ENCODE measurements at places on chromosomes 11 and 22.

GRCh38 chr11:81772166-81772565 lies 961.5 kb downstream of the FAM181B start:
- no peak for DNase-seq

- no peak for DNase-seq
Measured at GRCh38 chr11:19380375-19380774, 139.6 kb upstream of the E2F8 start.

- no peak for DNase-seq
Measured at GRCh38 chr11:4960877-4961276, 5.4 kb upstream of the OR51A2 start.

DNA sequence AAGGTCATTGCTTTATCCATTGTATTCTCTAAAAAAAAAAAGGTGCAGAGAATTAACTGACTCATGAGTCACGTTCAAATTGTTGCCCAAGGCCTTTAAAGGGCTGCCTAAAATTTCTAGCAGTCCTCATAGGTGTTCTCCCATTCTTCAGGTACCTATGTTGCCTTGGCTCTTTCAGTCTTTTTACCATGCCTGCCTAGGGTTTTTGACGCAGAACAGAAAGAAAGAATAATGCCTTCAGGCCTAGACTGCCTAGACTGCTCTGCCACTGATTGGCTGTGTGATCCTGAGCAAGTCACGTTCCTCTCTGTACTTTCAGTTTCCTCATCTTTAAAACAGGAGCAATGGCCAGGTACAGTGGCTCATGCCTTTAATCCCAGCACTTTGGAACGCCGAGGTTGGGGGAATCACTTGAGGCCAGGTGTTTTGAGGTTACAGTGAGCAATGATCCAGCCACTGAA lies 21.5 kb downstream of the CTSC start:
- DNase-seq: no peak

GRCh38 chr22:36737776-36738175 lies 34.2 kb upstream of the CACNG2 start:
- no peak for DNase-seq

- DNase-seq: no peak
Measured at GRCh38 chr11:16612566-16613261, 125.7 kb upstream of the C11orf58 start.

GRCh38 chr11:79439886-79440570 lies 802 bp downstream of the TENM4 start:
- DNase-seq: peak; percentile 4

DNA sequence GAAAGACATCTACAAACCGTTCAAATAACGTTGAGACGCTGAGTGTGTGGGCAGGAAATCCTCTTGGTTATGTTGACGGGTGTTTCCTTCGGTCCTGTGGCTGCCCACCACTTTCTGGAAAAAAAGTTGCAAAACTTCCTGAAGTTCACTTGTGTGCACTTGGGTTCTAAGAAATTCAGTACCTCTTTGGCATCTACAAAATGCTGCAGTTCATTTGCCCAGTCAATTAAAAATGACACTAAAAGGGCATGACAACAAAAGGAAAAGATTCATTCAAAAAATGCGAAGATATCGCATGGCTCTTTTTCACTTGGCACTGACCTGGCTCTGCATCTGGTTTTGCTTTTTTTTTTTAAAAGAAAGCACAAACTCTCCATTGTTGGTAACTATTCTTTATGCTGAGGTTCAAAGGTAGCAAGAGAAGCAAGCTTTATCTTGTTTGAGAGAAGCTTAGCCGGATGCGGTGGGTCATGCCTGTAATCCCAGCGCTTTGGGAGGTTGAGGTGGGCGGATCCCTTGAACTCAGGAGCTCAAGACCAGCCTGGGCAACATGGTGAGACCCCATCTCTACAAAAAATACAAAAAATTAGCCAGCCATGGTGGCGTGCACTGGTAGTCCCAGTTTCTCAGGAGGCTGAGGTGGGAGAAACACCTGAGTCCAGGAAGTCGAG lies 10.6 kb upstream of the XBP1 start:
- no peak for DNase-seq

DNA sequence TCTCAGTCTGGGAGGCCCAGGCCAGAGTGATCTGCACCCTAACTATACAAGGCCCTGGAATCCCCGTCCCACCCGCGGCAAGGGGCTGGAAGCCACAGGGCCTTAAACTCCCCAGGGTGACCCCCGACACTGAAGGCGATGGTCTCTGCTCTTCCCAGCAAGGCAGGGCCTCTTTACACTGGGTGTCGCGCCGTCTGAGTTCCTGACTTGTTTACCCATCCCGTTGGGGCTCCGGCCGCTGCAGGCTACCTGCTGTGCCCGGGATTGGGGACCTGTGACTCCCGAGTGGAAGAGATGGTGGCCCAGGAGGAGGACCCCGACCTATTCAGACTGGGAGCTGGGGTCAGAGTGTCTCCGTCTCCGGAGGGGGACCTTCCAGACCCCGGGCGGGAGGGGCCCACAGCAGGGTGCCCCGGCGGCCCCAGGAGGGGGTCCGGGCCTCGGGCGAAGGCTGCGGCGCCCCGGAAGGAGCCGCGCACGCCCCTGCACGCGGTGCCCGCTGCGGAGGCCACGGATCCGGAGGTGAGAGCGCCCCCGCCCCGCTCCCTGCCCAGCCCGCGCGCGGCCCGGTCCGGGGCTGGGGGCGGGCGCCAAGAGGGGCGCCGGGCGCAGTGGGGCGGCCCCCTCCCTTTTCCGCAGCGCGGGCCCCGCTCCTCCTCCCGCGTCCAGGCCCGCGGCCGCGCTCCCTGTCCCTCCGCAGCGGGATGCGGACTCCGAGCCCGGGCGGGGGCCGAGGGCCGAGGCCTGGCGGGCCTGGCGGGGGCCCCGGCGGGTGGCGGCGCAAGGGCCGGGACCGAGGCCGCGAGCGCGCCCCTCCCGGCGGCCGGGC lies 560 bp upstream of the MPPED1 start:
- DNase-seq: no peak

DNA sequence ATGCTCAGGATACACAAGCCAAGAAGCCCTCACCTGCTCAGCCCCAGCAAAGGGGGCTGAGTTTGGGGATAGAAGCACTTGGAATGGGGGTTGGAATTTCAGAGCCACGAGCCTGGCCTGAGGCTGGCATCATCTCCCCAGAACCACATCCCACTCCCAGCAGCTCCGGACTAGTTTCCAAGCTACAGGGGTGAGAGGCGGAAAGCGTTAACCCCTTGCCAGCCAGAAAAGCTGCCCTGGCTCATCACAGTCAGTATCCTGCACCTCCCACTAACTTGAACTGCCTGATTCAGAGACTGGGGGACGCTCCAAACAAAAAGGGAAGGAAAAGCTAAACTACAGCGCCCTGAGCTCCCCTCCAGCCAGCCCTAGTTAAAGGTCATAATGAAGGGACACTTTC lies 19.0 kb upstream of the CHST1 start:
- DNase-seq: no peak

GRCh38 chr22:50319503-50319951 lies 7.3 kb downstream of the DENND6B start:
- DNase-seq: no peak

DNA sequence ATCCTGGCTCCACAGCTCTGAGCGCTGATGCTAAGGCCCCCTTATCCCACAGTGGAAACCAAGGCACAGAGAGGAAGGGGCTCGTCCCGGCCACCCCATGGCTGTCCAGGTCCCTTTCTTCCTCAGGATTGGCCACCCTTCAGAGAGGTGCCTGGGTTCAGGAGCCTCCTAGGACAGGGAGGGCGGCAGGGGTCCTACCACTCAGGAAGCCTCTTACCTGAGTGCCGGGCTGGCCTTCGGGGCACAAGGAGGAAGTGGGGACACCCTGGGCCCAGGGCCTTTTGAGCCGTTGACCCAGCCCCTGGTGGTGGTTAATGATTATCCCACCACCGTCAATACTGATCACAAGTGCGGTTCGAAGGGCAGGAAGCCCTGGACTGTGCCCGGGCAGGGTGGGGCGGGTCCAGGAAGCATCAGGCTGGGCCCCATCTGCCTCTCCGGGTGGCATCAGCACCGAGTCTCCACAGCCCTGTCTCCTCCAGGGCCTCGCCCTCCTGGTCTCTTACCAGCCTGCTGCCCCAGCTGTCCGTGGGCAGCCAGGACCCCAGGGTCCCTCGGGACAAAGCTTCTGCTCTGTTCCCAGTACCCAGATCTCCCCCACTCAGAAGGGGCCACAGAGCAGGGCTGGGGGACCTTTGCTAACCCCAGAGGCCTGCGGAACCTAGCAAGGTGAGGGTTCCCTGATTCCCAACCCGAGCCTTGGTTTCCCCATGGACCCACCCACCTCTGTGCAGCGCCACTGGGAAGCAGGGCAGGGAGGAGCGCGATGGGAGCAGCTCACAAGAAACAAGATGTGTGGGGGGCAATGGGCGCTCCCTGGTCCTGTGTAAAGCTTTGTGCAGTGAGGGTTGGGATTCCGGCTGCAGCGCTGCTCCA lies 15.0 kb upstream of the EHD1 start:
- DNase-seq: no peak

GRCh38 chr11:69044111-69045013 lies 4.4 kb upstream of the TPCN2 start:
- peak; percentile 27 for DNase-seq

DNA sequence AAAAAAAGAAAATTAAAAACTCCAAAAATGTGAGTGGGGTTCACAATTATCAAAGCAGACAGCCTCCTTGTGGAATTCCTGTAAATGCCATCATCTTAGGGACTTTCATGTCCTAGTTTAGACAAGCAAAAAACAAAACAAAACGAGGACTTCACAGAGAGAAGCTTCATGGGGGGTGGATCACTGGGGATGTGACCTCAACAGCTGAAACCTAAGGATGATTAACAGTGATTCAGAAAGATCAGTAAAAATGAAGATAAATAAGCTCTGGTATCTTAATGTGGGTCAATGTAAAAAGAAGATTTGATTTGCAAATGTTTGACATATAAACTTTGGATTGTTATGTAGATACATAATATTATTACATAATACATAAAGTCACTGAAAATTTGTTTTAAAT lies 8.1 kb upstream of the OR10W1 start:
- DNase-seq: no peak

DNA sequence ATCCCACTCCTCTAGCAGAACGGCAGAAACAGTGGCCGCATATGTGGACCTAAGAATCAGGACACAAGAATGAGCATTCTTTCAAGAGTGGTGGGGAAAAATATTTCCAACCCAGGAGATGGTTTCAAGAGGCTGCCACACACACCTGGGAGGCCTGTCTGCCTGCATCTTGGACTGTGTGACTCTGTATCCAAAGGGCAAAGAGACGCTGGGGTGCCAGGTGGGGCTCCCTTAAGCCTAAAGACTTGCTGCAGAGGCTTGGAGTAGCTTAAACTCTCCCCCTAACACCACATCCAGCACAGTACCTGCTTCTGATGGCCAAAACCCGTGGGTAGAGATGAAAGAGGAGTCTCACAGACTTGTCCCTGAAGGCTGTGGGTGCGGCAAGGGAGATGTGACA lies 3.5 kb downstream of the CXCR5 start:
- DNase-seq: no peak

DNA sequence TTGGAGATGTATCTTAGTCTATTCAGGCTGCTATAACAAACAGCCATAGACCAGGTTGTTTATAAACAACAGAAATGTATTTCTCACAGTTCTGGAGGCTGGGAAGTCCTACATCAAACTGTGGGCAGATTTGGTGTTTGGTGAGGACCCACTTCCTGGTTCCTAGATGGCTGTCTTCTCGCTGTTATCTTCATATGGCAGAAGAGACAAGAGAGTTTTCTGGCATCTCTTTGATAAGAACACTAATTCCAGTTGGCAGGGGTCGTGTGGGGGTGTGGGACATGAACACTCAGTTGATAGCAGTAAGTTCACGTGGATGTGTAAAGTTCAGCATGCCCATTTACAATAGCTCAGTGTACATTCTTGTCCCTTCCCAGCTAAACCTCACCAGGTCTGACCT lies 41.3 kb upstream of the HMGXB4 start:
- no peak for DNase-seq

DNA sequence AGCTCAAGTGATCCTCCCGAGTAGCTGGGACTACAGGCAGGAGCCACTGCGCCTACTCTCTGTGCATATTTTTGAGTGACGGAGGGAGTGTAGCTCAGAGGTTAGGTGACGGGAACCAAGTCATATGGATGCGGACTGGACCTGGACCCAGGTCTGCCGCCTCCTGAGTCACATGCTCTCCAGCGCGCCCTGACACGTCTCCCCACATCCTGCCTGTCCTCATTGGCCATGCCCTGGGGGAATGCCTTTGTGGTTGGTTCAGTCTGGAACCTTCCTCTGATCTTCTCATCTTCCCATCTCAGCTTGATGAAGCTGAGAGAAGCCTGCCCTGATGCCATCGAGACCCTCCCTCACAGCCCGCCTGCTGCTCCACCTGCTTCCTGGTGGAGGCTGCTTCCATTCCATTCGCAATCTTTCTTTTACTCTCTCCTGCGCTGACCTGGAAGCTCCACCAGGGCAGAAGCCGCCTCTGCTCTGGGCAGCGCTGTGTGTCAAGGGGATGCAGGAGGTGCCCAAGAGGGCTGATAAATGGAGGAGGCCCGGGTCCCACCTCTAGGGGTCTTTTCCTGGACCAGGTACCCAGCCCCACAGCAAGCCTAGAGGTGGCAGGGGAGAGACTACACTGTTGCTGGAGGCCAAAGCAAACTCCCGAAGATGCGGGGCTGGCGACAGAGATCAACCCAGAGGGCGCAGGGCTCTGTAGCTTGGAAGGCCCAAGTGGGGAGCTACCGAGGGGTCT lies 13.9 kb upstream of the BAIAP2L2 start:
- no peak for DNase-seq

- no peak for DNase-seq
Measured at GRCh38 chr22:49302150-49302460, 525.6 kb downstream of the BRD1 start.

DNA sequence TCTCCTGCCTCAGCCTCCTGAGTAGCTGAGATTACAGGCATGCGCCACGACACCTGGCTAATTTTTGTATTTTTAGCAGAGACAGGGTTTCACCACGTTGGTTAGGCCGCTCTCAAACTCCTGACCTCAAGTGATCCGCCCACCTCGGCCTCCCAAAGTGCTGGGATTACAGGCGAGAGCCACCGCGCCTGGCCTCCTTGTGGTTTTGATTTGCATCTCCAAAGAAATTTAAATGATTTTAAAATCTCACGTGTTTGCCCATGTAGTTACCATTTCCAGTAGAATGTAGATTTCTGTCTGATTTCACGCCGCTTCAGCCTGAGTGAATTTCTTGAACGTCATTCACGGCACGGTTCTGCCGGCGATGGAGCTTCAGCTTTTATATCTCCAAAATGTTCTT lies 55.8 kb downstream of the IGF2 start:
- no peak for DNase-seq

- DNase-seq: no peak
Measured at GRCh38 chr11:94283678-94284077, 20.7 kb upstream of the IZUMO1R start.

DNA sequence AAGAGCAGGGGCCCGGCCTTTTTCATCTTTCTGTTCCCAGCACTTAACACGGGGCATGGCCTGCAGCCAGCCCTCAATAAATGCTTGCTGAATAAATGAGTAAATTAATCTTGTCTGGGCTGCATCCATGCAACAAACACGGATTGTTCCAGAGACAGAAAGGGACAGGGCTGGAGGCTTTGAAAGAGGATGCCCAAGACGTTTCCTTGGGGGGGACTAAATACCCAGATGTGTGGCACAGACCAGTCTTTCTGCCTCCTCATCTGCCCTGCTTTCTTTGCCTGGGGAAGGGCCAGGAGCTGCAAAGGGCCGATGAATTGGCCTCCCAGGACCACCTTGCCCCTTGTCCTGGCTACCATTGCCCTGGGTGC lies 40.4 kb downstream of the SHISAL1 start:
- DNase-seq: no peak

Data from stimulated activated CD4-positive, alpha-beta T cell treated with anti-CD3 and anti-CD28 coated beads, Interleukin-2, amount 100 ng/mL, for 24 hours (primary cell).